ENCODE measurements at places on chromosomes 1 and 21. TPM values are rescaled to one million over a fixed set of nuclear protein-coding genes. Genes with fewer than 3 reads are reported as not detected.

DNA sequence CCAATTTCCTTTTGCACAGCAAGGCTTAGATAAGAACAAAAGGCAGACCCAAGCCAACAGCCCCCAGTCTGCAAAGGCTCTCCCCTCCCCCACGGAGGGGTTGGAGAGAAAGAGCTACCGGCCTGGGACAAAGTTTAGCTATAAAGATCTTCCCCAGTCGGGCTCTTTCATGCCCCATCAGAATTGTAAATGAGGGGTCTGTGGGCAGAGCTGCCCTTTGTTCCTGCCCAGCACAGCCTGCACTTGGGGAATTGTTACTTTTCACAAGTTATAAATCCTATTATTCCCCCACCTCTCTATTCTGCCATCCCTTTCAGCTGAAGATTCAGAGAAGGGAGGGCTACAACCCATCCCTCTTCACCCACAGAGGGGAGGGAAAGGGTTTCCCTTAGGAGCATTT is 3.5 kb downstream of the MYCL start:
- H3K4me1 ChIP-seq = peaks cover 55% of the 10 kb centered on the region
- H3K4me3 ChIP-seq = peak overlapping the region; percentile 83
- peaks cover 15% of the 10 kb centered on the region for H3K27me3 ChIP-seq
- peak overlapping the region; percentile 18 for H3K27ac ChIP-seq
- H3K36me3 ChIP-seq = no peaks in the 10 kb centered on the region

DNA sequence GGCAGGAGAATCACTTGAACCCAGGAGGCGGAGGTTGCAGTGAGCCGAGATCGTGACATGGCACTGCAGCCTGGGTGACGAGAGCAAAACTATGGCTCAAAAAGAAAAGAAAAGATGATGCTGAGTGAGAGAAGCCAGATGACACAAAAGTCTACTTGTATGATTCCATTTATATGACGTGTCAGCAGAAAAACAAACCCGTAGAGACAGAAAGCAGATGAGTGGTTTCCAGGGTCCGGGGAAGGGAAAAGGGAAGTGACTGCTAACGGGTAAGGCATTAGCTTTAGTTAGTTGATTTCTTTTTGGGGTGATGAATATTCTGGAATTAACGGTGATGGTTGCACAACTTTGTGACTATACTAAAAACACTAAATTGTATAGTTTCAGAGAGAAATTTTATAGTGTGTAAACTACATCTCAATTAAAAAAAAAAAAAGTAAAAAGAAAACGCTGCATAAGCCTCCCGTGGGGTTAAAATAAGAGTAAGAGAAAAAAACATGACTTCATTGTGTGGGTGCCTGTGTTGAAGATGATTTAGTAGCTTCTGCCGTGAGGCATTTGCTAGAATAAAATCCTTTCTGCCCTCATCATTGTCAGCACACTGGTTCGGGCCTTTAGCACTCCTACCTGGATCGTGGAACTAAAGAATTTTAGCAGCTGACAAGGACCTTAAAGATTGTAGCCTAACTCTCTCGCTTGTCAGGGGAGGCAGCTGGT is 24.7 kb upstream of the ATP5PO start:
- no peak overlapping the region for H3K4me3 ChIP-seq
- H3K27me3 ChIP-seq = no peaks in the 10 kb centered on the region
- DNase-seq = no peak
- peak overlapping the region; percentile 86 for H3K27ac ChIP-seq
- peaks cover 22% of the 10 kb centered on the region for H3K36me3 ChIP-seq

DNA sequence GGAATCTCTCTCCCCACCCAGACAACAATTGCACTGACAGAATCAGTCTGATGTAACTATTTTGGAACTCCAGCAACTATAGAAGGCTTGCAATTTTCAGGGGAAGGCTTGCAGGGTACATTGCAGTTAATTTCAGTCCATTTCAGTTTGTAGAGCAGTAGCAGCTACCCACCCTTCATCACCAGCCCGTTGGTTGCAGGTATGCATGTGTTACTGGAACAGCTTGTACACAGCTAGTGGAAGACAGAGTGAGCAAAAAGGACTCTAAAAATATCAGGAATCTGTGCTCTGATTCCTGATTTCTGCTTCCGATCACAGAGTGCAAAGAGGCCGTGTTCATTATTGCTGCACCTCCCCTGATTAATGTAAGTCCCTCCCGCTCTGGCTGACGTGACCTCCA is 449.0 kb downstream of the NPHP4 start:
- no peaks in the 10 kb centered on the region for H3K36me3 ChIP-seq
- no peak overlapping the region for H3K27ac ChIP-seq
- H3K4me1 ChIP-seq = no peaks in the 10 kb centered on the region
- DNase-seq = no peak
- peaks cover 64% of the 10 kb centered on the region for H3K27me3 ChIP-seq

DNA sequence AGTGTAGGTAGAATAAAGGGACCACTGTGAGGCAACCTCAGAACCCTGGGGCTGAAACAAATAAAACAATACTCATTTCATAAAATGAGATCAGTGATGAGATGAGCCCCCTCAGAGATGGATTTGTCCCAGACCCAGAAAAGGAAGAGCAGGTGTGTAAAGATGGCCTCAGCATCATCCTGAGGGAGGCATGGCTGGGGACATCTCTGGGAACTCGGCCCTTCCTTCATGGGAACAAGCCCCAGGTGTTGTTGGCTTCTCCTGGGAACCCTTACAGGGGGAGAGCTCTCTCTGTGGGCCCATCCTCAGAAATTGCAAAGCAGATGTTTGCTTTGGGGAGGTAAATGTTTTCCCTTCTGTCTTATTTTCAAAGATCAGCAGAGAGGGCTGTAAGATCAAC is 133.2 kb upstream of the USP24 start:
- H3K27me3 ChIP-seq = no peaks in the 10 kb centered on the region
- no peak for DNase-seq
- H3K36me3 ChIP-seq = no peaks in the 10 kb centered on the region
- no peak overlapping the region for H3K27ac ChIP-seq
- no peak overlapping the region for H3K4me3 ChIP-seq

- H3K4me3 ChIP-seq = peak overlapping the region; percentile 95
- no peaks in the 10 kb centered on the region for H3K36me3 ChIP-seq
- H3K27ac ChIP-seq = peak overlapping the region; percentile 77
- H3K4me1 ChIP-seq = peaks cover 27% of the 10 kb centered on the region
Measured at GRCh38 chr1:70355920-70356319, 1.4 kb upstream of the ANKRD13C start.

GRCh38 chr1:167564612-167565270 is 11.2 kb upstream of the CREG1 start:
- no peaks in the 10 kb centered on the region for H3K36me3 ChIP-seq
- H3K27ac ChIP-seq = no peak overlapping the region
- H3K4me3 ChIP-seq = no peak overlapping the region
- peaks cover 7% of the 10 kb centered on the region for H3K4me1 ChIP-seq
- DNase-seq = no peak

- no peaks in the 10 kb centered on the region for H3K36me3 ChIP-seq
- no peak for DNase-seq
- no peaks in the 10 kb centered on the region for H3K4me1 ChIP-seq
- no peak overlapping the region for H3K27ac ChIP-seq
- H3K27me3 ChIP-seq = peaks cover 2% of the 10 kb centered on the region
Measured at GRCh38 chr1:237976331-237976730, 85.6 kb upstream of the ZP4 start.

DNA sequence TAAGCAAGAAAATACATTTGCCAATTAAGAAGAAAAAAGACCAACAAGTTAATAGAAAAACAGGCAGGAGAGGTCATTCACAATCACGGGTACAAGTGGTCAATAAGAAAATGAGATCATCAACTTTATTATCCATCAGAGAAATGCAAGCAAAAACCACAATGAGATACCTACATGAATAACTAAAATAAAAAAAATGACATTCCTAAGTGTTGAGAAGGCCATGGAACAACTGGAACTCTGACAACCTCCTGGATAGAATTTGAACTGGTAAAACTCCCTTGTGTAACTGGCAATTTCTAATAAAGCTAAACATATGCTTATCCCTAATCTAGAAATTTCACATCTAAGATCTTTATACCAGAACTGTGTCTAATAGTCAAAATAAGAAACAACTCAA is 135.4 kb upstream of the BACE2 start:
- peaks cover 14% of the 10 kb centered on the region for H3K27me3 ChIP-seq
- H3K4me3 ChIP-seq = no peak overlapping the region
- H3K36me3 ChIP-seq = no peaks in the 10 kb centered on the region
- no peaks in the 10 kb centered on the region for H3K4me1 ChIP-seq

- peaks cover 62% of the 10 kb centered on the region for H3K4me1 ChIP-seq
- no peak overlapping the region for H3K27ac ChIP-seq
Measured at GRCh38 chr1:66350001-66350547, 183.9 kb upstream of the SGIP1 start.

GRCh38 chr1:119885903-119886783 is 10.2 kb downstream of the ADAM30 start:
- H3K27me3 ChIP-seq = peaks cover 9% of the 10 kb centered on the region
- H3K27ac ChIP-seq = no peak overlapping the region
- no peak for DNase-seq
- peaks cover 20% of the 10 kb centered on the region for H3K36me3 ChIP-seq
- no peak overlapping the region for H3K4me3 ChIP-seq

DNA sequence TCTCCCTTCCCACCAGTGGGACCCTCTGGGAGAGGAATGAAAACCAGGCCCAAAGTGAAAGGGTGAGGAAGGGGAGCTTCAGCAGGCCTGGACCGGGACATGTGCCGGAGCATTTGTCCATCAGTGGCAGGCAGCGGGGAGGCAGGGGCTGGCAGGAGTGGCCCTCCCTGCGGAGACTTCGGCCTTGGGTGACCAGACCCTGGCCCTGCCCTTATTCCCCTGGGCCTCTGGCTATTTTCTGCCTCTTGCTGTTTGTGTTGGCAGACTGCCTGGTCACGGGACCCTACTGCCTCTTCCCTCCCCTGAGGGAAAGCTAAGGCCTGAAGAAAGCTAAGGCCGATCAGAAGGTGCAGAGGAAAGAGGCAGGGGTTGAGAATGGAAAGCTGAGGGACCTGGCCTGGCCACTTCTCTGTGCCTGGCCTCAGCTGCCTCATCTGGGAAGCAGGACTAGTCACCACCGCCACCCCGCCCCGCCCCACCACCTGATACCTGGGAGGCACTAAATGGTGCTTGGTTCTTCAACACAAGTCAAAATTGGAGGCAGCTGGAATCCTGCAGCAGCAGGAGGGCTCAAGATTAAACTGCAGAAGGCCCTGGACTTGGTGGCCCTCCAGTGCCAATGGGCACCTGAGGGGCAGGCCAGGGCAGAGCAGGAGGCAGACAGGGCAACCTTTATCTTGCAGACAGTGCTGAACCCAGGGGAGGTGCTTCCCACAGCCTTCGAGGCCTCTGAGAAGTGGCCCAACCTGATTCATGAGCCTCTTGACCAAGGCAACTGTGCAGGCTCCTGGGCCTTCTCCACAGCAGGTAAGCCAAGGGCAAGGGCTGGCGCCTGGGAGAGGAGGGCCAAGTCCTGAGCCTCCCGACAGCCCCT is 7.9 kb downstream of the TINAGL1 start:
- no peak for DNase-seq
- H3K27me3 ChIP-seq = no peaks in the 10 kb centered on the region
- peaks cover 21% of the 10 kb centered on the region for H3K36me3 ChIP-seq

DNA sequence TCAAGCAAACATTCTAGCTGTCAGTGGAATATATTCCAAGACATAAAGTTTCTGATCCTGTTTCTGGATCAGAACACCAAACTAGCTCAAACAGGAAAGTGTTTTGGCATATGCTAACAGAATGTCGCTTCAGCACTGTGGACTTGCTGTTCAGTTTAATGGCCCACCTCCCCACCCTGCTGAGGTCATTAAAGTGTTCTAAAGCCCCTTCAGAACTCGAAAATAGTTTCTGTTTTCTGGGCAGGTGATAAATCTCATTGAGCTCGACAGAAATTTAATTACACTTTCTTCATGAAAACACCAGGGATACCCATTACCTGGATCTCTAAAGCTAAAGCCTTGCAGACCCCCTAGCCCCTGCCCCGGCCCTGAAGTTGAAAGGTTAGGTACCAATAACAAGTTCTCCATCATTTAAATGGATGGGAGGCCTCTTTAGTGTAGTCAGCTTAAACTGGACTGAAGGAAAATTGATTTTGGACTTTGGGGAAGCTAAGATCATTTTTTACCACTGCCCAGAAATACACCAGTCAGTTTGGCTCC is 3.9 kb upstream of the C1orf105 start:
- peaks cover 5% of the 10 kb centered on the region for H3K36me3 ChIP-seq
- no peaks in the 10 kb centered on the region for H3K27me3 ChIP-seq
- H3K27ac ChIP-seq = peak overlapping the region; percentile 50

DNA sequence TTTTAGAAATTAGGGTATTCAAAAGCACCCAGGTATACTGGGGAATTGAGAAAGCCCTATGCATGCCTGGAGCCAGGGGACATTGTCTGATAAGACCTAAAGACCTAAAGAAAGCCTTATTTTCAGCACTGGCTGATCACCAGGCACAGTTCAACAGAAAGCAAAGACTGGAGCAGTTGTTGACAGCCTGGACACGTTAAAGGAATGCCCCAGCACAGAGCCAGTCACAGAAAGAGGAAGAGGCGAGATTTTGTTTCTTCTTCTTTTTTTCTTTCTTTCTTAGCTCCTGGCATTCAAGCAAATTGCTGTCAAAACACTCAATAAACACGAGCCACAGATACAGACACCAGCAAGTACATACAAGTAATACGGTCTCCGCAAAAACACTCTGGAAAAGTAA is 40.4 kb downstream of the RNF187 start:
- peaks cover 4% of the 10 kb centered on the region for H3K27me3 ChIP-seq
- no peaks in the 10 kb centered on the region for H3K4me1 ChIP-seq
- H3K4me3 ChIP-seq = no peak overlapping the region
- H3K27ac ChIP-seq = no peak overlapping the region
- no peak for DNase-seq
- no peaks in the 10 kb centered on the region for H3K36me3 ChIP-seq

GRCh38 chr1:162333991-162334390 is 42.7 kb downstream of the SPATA46 start:
- H3K27me3 ChIP-seq = no peaks in the 10 kb centered on the region
- H3K36me3 ChIP-seq = no peaks in the 10 kb centered on the region
- H3K4me3 ChIP-seq = no peak overlapping the region
- no peak for DNase-seq

DNA sequence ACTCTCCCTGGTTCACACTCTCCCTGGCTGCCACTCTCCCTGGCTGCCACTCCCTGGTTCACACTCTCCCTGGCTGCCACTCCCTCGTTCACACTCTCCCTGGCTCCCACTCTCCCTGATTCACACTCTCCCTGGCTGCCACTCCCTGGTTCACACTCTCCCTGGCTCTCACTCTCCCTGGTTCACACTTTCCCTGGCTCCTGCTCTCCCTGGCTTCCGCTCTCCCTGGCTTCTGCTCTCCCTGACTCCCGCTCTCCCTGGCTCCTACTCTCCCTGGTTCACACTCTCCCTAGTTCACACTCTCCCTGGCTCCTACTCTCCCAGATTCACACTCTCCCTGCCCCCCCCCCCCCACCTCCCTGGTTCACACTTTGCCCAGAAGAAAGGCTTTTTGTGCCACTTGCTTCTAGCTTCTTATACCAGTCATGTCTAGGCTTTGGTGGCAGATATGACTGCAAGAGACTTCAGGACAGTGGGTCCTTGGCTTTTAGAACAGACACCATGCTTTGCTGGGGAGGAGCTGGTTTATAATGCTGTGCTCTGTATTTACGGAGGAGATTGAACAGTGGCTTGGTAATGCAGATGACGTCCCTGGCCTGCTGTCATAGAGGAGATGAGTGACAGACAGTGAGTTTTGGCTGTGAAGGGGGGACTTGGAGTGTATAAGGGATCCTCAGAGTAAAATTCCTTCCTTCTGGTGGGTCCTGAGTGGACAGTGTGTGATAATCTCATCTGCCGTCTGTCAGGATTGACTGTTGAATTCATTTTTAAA is 17.0 kb downstream of the COQ8A start:
- no peak overlapping the region for H3K4me3 ChIP-seq
- no peak for DNase-seq
- no peak overlapping the region for H3K27ac ChIP-seq
- no peaks in the 10 kb centered on the region for H3K27me3 ChIP-seq
- no peaks in the 10 kb centered on the region for H3K4me1 ChIP-seq

ADAMTS5 gene
- 4.4 TPM for total RNA-seq

DMRTA2 gene
- not detected for total RNA-seq

ATP1A4 gene
- 0.33 TPM for total RNA-seq

All from mesothelial cell of epicardium (in vitro differentiated cells).